T1000 (cell line): ENCODE measurements at places on chromosomes 5 and 9.

- peak; percentile 19 for DNase-seq
These were observed 47.9 kb downstream of the STOM start for GRCh38 chr9:121322037-121322736.

- no peak for DNase-seq
These were observed 11.6 kb downstream of the COL15A1 start for GRCh38 chr9:98955259-98955658.

DNA sequence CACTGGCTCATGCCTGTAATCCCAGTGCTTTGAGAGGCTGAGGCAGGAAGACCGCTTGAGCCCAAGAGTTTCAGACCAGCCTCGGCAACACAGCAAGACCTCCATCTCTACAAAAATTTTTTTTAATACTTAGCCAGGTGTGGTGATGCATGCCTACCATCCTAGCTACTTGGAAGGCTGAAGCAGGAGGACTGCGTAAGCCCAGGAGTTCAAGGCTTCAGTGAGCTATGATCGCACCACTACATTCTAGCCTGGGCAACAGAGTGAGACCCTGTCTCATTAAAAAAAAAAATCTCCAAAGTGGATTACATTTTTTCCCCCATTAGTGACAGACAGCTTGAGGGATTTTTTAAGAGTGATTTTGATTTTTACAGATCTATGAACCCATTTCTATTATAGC, 230.8 kb downstream of the BNC2 start:
- DNase-seq, result no peak

DNA sequence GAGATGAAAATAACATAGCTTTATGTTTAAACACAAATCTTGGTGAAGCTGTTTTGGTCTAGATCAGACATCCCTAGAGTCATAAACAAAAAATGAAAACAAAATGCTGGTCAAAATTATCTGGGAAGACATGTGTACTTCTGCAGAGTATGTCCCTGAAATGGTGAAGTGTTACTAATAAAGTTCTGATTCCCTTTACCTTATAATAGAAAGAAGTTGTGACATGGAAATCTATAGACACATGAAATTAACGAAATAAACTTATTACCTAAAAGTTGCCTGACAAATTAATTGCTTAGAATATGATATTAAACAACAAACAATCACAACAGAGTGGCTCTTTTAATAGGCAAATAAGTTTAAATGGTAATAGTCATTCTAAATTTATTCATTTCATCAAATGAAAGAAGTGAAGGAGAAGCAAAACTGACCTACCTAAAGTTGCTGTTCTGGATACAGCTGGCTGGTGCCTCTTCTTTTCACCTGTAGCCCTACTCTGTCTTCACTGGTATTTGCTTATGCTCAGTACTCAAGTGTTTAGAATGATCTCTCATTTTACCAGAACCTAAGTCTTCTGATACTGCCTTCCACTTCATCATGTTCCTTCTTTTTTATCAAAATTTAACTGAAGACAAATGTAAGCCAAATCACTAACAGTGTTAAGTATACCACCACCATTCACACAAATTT, 38.8 kb downstream of the FNIP1 start:
- no peak for DNase-seq

DNA sequence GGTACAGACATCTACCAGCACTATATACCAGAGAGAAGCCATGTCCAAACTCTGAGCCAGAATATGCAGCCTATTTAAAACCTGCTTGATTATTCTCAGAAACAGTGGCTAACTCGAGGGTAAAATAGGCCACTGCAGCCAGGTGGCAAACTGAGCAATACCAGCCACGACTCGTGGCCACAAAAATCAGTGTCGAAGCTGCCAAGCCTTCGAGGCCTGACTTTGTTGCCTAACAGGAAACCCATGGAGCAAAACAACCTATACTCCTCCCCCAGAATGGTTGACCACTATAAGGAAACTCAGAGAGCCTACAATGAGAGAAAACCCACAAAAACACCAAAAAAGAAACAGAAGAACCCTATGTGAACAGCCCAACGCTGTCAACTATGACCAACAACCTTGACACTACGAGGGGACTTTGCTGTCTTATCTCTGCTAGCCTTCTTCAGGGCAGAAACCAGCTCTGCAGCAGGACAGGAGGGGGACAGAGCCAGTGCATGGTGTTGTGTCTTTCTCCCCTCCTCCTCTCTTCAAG, 133.8 kb downstream of the TMEM174 start:
- no peak for DNase-seq

GRCh38 chr9:132808645-132809044, 69.4 kb downstream of the AK8 start:
- no peak for DNase-seq

DNA sequence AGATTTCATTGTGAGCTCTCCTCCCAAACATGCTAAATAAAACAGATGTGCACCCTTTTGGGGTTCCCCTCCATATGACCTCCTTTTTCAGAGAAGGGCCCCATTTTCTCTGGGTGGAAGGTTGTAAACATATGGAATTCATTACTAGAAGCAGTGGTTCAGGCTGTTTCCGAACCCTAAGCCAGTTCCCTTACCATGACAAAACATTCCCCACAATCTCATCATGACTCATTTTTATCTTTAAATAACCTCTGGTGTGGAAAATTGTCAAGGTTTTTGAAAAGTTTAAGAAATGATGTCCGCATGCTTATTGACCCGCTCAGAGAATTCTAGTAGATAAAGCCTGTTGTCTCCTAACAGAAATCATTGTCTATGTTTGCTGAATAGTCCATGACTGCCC, 127.3 kb upstream of the PIK3R1 start:
- no peak for DNase-seq

GRCh38 chr9:130197888-130198287, 25.7 kb downstream of the NCS1 start:
- DNase-seq, result no peak
